CD4-positive, alpha-beta T cell (primary cell): ENCODE measurements at places on chromosomes 5 and 9.
A peak's percentile ranks its signal among the peaks of the same experiment; 100 is the strongest.

DNA sequence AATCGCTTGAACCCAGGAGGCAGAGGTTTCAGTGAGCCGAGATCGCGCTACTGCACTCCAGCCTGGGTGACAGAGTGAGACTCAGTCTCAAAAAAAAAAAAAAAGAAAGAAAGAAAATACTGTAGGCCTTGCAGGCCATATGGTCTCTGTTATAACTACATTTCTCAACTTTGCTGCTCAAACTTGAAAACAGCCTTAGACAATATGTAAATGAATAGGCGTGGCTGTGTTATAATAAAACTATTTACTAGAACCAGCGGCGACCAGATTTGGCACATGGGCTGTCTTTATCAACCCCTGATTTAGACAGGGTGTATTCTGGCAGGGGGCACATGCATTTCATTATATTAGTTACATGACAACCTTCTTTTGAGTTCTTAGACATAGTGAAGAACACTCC, 130.0 kb downstream of the C9orf152 start:
- no peak for DNase-seq
- H3K27me3 ChIP-seq = no peaks in the 10 kb centered on the region
- H3K4me3 ChIP-seq = no peak overlapping the region
- peaks cover 7% of the 10 kb centered on the region for H3K4me1 ChIP-seq
- no peak overlapping the region for H3K27ac ChIP-seq

GRCh38 chr9:130634801-130635200, 29.6 kb upstream of the PRDM12 start:
- DNase-seq = no peak
- no peak overlapping the region for H3K27ac ChIP-seq
- H3K27me3 ChIP-seq = no peaks in the 10 kb centered on the region
- no peak overlapping the region for H3K4me3 ChIP-seq
- no peaks in the 10 kb centered on the region for H3K4me1 ChIP-seq
- H3K36me3 ChIP-seq = peaks cover 66% of the 10 kb centered on the region

DNA sequence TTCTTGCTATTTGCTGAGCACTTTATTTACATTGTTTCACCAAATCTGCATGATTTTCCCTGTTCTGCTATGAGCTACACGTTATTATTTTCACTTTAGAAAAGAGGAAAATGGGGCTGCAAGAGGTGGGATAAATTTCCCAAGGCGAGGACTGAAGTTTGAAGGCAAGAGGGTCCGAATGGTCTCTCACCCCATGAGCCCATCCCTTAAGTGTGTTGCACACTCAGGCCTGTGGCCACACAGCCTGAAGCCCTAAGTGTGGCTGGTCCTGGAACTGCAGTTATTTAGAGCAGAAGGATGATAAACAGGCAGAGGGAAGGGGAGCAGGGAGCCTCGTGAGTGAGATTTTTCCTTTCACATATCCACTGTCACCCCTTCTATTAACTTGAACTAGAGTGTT, 7.8 kb downstream of the PDE8B start:
- no peak for DNase-seq
- no peaks in the 10 kb centered on the region for H3K4me1 ChIP-seq
- no peak overlapping the region for H3K4me3 ChIP-seq
- peaks cover 32% of the 10 kb centered on the region for H3K27me3 ChIP-seq
- H3K27ac ChIP-seq = no peak overlapping the region
- no peaks in the 10 kb centered on the region for H3K36me3 ChIP-seq

- peaks cover 85% of the 10 kb centered on the region for H3K4me1 ChIP-seq
- peak overlapping the region; percentile 54 for H3K27ac ChIP-seq
- no peaks in the 10 kb centered on the region for H3K27me3 ChIP-seq
- H3K4me3 ChIP-seq = no peak overlapping the region
Observed at GRCh38 chr9:127960410-127961154, 20.2 kb downstream of the EEIG1 start.

GRCh38 chr5:76675364-76675763, 40.6 kb upstream of the F2R start:
- no peaks in the 10 kb centered on the region for H3K4me1 ChIP-seq
- peaks cover 84% of the 10 kb centered on the region for H3K36me3 ChIP-seq
- no peak overlapping the region for H3K27ac ChIP-seq
- H3K4me3 ChIP-seq = no peak overlapping the region
- no peak for DNase-seq

DNA sequence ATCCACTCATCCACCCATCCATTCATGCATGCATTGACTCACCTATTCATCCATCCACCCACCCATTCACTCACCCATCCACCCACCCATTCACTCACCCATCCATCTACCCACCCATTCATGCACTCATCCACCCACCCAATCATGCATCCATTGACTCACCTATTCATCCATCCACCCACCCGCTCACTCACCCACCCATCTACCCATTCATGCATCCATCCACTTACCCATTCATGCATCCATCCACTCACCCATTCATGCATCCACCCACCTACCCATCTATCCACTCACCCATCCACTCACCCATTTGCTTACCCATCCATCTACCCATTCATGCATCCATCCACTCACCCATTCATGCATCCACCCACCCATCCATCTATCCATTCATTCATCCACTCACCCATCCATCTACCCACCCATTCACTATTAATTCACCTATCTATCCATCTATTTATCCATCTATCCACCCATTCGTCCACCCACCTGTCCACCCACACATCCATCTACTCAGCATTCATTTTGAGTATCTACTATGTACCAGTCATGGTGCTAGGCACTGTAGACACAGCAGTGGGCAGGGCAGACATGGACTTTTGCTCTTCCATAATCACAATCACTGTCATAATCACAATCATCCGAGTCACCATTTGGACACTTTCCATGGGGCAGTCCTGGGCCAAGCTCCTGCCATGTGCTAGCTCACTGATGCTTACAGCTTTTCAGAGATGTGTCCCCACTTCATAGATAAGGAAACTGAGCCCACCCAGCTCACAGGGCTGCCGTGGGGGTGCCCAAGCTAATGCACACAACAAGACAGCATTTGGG, 34.4 kb downstream of the HMCN2 start:
- DNase-seq = no peak
- H3K4me1 ChIP-seq = no peaks in the 10 kb centered on the region
- H3K4me3 ChIP-seq = no peak overlapping the region

DNA sequence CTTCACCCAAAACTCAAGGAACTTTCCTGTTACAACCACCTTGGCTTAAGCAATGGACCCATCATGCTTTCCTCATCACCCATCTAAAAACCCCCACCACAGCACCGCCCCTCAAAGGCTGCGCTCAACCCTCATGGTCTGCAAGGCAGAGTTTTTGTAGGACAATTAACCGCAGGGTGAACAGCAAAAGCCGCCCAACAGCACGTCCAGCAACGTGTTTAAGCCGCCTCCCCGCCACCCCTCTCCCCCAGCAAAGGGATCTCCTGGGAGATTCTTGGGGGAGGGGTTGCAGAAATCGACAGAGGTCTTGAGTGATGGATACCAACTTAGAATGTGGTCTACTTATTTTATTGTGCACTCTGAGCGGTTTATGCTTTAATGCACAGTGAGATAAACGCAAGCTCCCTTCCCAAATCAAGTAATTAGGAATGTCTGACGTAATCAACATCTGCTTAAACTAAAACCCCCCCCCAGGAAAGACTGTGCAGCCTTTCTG, 1.9 kb downstream of the ROR2 start:
- H3K4me3 ChIP-seq = no peak overlapping the region
- no peak overlapping the region for H3K27ac ChIP-seq
- peaks cover 71% of the 10 kb centered on the region for H3K27me3 ChIP-seq
- H3K36me3 ChIP-seq = no peaks in the 10 kb centered on the region
- DNase-seq = no peak

DNA sequence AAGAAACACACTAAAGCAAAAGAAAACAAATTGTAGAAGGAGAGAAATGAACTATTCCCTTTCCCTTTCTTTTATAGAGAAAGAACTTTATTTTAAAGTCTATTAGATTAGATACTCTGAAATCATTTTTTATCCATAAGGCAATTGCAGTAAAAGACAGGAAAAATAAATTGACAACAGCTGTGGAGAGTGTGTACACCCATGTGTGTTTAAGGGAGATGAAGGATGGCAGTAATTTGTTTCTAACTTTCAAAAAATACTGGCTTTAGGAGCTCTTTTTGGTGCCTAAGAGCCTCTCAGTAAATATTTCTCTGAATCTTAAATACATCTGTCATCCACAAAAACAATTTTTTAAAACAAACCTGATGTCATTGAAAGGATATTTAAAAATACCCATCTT, 18.3 kb upstream of the ARL14EPL start:
- DNase-seq = no peak
- no peak overlapping the region for H3K4me3 ChIP-seq
- H3K4me1 ChIP-seq = no peaks in the 10 kb centered on the region
- peaks cover 8% of the 10 kb centered on the region for H3K27me3 ChIP-seq
- H3K27ac ChIP-seq = no peak overlapping the region

DNA sequence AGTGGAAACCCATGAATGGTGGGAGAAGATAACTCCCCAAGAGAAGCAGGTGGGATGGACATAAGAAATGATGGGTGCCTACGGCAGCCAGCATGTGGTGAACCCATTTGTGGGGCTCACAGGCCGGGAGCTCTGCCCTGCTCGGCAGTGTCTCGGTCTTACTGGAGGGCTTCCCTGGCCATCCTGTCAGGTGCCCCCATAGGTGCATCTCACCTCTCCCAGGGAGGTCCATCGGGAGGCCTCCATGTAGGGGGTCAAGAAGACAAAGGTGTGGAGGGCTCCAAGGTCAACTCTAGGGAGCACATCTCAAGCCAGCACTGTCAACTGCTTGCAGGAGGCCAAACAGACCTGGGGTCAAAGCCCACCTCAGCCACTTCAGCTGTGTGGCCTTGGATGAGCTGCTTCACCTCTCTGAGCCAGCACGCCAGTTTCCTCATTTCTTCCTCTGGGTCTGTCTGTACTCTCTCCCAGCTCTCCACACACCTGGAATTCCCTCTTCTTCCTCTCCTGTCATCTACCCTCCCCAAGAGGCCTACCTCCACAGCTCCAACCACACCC, 10.5 kb upstream of the ADGRD2 start:
- H3K36me3 ChIP-seq = no peaks in the 10 kb centered on the region
- peaks cover 7% of the 10 kb centered on the region for H3K27me3 ChIP-seq
- no peak overlapping the region for H3K27ac ChIP-seq
- H3K4me3 ChIP-seq = no peak overlapping the region
- no peaks in the 10 kb centered on the region for H3K4me1 ChIP-seq

DNA sequence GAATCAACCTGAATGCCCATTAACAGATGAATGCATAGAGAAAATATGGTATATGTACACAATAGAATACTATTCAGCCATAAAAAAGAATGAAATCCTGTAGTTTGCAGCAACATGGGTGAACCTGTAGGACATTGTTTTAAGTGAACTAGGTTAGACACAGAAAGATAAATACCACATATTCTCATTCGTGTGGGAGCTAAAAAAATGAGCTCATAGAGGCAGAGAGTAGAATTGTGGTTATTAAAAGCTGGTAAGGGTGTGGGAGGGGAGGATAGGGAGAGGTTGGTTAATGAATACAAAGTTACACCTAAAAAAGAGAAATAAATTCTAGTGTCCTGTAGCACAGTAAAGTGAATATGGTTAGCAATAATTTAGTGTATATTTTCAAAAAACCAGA, 23.5 kb downstream of the PTTG1 start:
- no peak overlapping the region for H3K27ac ChIP-seq
- DNase-seq = no peak
- H3K4me1 ChIP-seq = peaks cover 9% of the 10 kb centered on the region
- H3K36me3 ChIP-seq = no peaks in the 10 kb centered on the region
- H3K27me3 ChIP-seq = no peaks in the 10 kb centered on the region

- no peaks in the 10 kb centered on the region for H3K4me1 ChIP-seq
- no peak overlapping the region for H3K27ac ChIP-seq
Observed at GRCh38 chr9:8733131-8733954, 933.8 kb upstream of the DMAC1 start.

GRCh38 chr9:72315089-72315509, 49.9 kb downstream of the ZFAND5 start:
- DNase-seq = no peak
- no peaks in the 10 kb centered on the region for H3K27me3 ChIP-seq
- H3K27ac ChIP-seq = no peak overlapping the region

DNA sequence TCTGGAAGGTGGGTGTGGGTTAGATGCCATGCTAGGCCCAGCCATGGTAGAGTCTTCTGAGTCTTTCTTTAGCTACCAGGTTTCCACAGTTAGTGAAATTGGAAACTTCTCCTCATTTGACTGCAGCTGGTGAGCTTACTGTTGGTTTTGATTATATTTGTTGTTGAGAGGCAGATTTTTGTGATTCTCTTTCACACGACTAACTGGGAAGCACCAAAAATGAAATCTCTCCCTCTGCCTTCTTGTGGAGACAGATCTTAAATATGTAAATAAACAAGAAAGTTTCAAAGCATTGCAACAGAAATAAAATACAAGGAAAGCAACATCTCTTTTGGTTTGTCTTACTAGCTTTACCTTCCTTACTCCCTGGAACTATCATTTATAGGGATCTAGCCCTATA, 122.2 kb downstream of the CEMIP2 start:
- no peak overlapping the region for H3K27ac ChIP-seq
- no peak for DNase-seq
- H3K27me3 ChIP-seq = no peaks in the 10 kb centered on the region
- peaks cover 16% of the 10 kb centered on the region for H3K4me1 ChIP-seq
- H3K4me3 ChIP-seq = no peak overlapping the region

- H3K36me3 ChIP-seq = no peaks in the 10 kb centered on the region
- DNase-seq = no peak
- H3K27me3 ChIP-seq = no peaks in the 10 kb centered on the region
- no peaks in the 10 kb centered on the region for H3K4me1 ChIP-seq
- no peak overlapping the region for H3K27ac ChIP-seq
Observed at GRCh38 chr5:96372726-96373380, 60.2 kb downstream of the PCSK1 start.

DNA sequence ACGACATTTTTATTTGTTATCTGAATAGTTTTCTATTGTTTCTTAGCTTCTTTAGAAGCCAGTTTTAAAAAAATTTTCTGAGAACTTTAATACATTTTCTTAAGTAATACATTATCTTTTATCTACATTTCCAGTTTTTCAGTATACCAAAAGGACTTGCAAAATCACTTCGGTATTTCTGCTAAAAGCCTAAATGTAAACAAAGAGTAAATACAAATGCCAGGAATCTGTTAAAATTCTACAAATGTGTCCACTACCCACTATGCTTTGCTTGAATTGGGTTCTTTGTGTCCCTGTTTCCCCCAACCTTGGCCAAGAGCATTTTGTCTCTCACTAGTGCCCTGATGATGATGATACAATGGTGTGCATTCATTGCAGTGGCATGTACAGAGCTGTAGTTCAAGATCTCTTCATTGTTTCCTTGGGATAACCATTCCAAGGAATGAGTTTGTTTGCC, 611.2 kb downstream of the NR2F1-AS1 start:
- H3K36me3 ChIP-seq = no peaks in the 10 kb centered on the region
- H3K4me1 ChIP-seq = no peaks in the 10 kb centered on the region
- no peak for DNase-seq

GRCh38 chr5:168002116-168002515, 289.3 kb upstream of the WWC1 start:
- H3K27me3 ChIP-seq = no peaks in the 10 kb centered on the region
- no peak for DNase-seq
- no peak overlapping the region for H3K27ac ChIP-seq
- H3K4me1 ChIP-seq = no peaks in the 10 kb centered on the region
